ENCODE measurements at places on chromosomes 1 and 21. TPM values are rescaled to one million over a fixed set of nuclear protein-coding genes. Genes with fewer than 3 reads are reported as not detected.

Gene TRIM58
- 6.1 TPM for total RNA-seq

Gene KCNE2
- 0.44 TPM for total RNA-seq

Gene JTB
- total RNA-seq: 209 TPM

Gene FAF1
- total RNA-seq: 45.5 TPM

Gene DNALI1
- 9.2 TPM for total RNA-seq

All from tibial nerve (tissue), 4 donors.